CD4-positive, alpha-beta T cell treated with Interleukin-17A for 1 hour (primary cell): ENCODE measurements at places on chromosomes 4 and X.

- DNase-seq: no peak
Measured at GRCh38 chrX:43456063-43456462, 200.0 kb upstream of the MAOA start.

- DNase-seq: no peak
Measured at GRCh38 chr4:112517067-112517634, 1.2 kb upstream of the NEUROG2 start.

DNA sequence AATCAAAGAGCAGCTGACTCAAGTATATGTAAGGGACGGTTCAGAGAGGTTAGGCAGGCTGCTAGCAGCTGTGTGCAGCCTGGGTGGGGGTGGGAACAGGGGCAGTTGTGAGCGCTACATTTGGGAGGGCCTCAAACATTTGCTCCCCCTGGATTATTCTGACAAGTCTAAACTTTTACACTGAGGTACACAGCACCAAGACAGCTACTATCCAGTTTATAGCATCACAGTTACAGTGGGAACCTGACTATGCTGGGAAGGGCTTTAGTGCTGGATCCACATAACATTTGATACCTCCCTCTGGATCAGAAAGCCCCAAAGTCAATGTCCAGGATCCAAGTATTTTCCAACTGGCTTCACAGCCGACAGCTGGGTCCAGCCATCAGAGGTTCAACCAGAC lies 55.8 kb upstream of the GIMD1 start:
- no peak for DNase-seq

DNA sequence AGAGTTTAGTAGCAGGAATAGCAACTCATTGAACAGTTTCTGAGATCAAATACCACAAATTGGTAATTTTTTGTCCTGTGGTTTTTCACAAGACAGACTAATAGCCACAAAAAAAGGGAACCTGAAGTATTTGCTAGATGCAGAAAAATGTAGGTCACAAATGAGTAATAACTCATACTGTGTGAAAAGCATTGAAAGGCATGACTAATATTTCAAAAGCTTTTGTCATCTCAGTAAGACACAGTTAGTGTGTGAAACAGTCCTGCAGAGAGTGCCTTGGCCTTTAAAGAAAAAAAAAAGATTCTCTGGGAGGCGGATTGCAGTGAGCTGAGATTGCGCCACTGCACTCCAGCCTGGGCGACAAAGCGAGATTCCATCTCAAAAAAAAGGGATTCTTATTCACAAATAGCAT lies 31.4 kb upstream of the SLC25A31 start:
- DNase-seq: no peak

GRCh38 chr4:153220682-153221395 lies 16.6 kb downstream of the TRIM2 start:
- no peak for DNase-seq

DNA sequence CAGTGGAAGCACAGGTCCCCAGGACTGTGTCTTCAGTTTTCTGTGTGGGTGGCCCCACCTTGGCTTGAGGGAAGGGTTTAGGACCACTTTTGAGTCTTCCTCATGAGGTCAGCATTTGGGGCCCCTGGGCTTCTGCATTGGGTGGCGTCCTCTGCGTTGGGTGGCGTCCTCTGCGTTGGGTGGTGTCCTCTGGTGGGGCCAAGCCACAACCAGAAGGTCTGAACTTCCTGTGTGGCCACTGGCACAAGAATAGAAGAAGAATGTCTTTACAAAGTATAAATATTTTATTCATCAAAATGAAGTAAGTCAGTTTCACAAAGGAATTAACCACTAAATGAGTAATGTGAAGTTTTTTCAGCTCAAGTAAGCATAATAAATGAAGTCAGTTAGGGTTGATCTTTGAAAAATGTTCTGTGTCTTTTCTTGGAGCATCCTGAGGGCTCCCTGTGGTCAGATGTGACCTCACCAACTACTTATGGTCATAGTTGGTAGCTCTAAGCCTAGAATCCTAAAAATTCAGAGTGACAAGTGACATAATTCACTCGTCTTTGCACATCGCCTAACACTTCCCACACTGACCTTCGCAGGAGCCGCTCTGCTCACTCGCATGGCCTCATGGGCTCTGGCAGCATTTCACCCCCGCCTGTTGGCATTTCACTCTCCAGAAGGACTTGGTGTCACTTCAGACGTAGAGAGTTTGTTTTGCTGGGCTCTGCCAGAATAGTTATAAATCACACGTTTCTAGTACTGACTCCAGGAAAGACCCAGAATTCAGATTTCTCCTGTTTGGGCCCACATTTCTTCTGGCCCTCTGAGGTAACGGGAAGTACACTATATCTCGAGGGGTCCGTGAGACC lies 39.0 kb upstream of the HGFAC start:
- no peak for DNase-seq

GRCh38 chr4:7785017-7785416 lies 154.6 kb downstream of the AFAP1 start:
- DNase-seq: no peak

GRCh38 chrX:153305972-153306371 lies 15.6 kb downstream of the PNMA6F start:
- no peak for DNase-seq

- DNase-seq: no peak
Measured at GRCh38 chr4:64799751-64800150, 390.5 kb upstream of the TECRL start.

GRCh38 chr4:111788099-111788498 lies 357.2 kb upstream of the FAM241A start:
- DNase-seq: no peak

GRCh38 chrX:111511477-111511876 lies at the start of gene SERTM2:
Gene SERTM2, plus strand, starts transcription at chrX:111511645. Its CDS starts 7,213 bp downstream, at chrX:111518858.
- DNase-seq: no peak

DNA sequence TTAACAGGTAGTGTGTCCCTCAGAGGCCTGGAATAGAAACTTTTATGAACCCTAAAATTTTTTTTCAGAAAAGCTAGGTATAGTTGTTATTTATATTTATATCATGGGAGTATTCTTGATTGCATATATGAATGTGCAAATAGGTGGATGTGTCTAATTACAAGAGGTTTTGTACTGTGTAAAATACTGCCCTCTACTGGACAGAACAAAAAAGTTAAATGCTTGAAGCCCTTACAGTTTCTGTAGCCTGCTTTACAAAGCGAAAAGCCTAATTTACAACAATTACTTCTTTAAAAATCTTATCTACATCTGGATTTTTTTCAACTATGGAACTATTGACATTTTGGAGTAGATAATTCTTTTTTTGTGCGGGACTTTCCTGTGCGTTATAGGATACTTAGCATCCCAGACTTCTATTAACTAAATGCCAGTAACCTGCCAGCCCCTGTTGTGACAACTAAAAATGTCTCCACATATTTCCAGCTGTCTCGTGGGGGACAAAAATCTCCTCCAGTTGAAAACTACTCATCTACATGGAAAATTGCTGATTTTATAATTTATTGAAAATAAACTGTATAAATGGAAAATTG lies 35.1 kb downstream of the ENPEP start:
- DNase-seq: peak; percentile 69

DNA sequence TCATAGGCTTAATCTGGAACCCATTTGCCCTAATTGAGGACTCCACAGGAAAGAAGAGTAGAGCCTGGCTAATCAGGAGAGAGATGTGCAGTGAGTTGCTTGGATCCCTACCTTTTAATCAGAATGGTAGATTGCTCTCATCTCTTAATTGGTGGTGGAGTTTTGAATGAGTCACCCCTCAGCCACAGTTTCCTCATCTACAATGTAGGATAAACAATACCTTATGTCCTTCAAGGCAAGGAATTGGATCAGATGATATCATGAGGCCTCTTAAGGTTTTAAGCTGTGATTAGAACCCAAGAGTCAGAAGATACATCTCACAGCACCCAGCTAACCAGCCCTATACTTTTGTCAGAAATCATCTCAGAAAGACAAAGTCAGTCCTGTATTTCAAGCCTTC lies 39.1 kb downstream of the PDGFRA start:
- no peak for DNase-seq

GRCh38 chr4:5656415-5656814 lies 51.9 kb downstream of the EVC2 start:
- no peak for DNase-seq

- no peak for DNase-seq
Measured at GRCh38 chr4:104413487-104413886, 81.2 kb downstream of the CXXC4 start.

DNA sequence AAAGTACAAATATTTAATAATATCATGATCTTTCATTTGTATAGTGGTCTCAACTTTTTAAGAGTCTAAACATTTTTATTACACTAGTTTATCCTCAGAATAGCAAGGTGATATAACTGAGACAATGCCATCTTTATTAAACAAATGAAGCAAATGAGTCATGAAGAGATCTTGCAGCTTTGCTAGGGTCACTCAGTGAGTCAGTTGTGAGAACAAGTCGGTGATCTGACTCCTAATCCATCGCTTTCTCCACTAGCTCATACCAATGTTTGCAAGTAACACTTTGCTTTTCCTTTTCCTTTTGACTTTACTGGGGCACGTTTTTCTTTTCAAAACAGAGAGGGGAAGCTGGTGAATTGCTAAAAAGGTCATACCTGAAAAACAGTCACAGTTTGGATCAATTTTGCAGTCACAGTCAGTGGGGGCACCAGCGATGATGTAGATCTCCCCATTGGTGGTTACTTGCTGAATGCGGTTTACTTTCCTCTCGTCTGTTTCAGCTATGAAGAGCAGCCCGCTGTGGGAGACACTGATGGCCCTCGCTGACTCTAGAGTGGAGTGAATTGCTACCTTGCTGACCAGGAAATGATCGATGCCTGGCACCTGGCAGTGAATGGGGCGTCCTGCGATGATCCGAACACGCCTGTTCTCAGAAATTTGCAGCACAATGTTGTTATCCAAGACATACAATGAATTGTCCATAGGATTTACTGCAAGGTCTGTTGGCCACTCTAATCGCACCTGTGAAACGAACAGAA lies 75.7 kb downstream of the SH2D1A start:
- DNase-seq: no peak

DNA sequence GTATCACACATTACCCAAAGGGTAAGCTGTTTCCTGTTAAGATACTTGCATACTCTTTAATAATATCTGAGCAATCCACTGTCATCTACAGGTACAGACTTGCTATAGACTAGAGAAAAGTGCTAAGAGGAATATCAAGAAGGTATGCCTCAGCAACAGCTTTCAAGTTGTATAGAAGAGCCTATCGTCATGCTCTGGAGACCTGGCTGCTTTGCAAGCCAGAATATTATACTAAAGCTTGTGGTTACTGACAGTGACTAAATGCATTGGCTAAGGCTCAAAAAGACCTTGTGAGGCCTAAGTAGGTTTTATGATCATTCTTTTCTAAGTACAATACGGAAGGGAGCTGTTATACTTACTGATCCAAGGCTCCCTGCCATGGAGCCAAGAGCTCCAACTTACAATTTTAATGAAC lies 11.3 kb downstream of the LAMP2 start:
- peak; percentile 20 for DNase-seq

DNA sequence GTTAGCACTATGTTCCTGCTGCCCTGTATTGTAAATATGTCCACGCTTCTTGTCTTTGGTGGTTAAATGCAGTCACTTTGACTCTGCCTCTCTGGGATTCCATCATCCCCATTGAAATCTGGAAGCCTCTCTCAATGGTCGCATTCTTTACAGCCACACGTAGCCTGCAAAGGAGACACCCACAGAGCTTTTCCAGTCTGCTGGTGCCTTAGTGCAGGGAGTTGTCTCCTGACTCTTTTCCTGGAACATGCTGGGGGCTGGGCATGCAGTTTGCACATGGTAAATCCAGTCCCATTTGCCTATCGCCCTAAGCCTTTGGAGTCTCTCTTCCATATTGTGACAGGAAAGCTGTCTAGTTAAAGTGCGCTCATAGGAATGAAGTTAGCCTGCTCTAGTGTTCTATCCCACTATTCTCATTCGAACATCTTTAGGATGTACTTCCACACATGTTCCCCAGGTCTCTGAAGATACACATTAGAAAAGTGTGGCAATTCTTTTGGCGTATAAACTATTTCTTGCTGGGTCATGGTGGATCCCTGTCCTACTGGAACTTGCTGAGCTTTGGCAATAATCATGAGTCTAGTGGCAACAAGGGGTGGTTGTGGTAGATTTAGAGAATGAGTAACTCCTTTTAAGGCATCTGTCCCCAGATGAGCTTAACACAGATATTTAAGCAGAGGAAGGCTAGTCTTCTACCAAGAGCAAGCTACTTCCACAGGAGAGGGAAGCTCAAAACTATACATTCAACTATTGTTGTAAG lies 33.7 kb downstream of the COQ2 start:
- DNase-seq: no peak

GRCh38 chr4:85509882-85510631 lies 35.1 kb downstream of the ARHGAP24 start:
- DNase-seq: no peak
